ENCODE measurements at places on chromosomes 4 and X.

- DNase-seq = no peak
These were observed 114.5 kb downstream of the TSPAN7 start for GRCh38 chrX:38675856-38676255.

DNA sequence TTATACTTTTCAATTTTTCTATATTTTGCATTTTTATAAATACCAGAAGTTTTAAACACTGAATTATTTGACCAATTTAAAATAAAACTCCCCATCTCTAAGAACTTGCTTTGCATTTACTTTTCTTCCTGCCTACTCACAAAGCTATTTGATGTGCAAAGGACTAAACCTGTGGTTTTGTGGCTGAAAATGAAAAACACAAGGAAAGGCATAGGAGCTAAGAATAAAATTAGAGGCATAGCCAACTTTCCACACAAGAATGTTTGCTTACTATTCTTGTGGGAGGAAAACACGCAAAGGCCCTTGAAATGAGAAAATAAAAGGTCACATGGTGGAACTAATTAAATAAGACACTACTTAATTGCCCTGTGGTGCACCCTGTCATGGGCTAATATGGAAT lies 221.2 kb downstream of the KLHL13 start:
- no peak for DNase-seq

DNA sequence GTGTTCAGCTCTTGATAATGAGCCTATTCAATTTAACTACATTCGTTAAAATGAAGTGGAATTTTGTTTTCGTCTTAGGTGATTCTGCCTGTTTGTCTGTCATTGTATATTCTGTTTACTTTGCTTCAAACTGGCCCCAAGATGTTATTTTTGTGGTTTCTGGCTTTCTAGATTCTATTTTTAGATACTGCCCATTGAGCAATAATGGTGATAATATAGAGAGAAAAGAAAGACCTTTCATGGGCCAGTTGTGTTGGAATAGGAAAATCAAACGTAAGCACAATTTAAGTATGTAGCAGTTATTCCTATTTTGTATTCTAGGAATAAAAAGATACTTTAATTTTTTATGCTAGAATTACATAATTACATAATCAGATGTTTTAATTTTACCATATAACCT lies 4.0 kb downstream of the CDKN2AIP start:
- no peak for DNase-seq

DNA sequence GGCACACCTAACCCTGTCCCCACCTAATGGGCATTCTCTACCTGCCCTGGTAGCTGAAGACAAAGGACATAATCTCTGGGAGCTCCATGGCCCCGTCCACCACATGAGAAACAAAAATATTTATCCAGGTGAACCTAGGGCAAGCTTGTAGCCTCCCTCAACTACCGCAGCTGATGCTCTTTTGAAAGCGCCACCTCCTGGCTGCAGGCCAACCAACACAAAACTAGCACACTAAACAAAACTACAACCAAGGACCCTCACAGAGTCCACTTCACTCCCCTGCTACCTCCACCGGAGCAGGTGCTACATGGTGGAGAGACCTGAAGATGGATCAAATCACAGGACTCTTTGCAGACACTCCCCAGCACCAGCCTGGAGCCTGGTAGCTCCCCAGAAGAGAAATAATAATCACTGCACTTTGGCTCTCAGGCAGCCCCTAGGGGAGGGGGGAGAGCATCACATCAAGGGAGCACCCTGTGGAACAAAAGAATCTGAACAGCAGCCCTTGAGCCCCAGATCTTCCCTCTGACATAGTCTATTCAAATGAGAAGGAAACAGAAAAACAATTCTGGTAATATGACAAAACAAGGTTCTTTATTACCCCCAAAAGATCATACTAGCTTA lies 111.3 kb upstream of the ATP8A1 start:
- DNase-seq = no peak

DNA sequence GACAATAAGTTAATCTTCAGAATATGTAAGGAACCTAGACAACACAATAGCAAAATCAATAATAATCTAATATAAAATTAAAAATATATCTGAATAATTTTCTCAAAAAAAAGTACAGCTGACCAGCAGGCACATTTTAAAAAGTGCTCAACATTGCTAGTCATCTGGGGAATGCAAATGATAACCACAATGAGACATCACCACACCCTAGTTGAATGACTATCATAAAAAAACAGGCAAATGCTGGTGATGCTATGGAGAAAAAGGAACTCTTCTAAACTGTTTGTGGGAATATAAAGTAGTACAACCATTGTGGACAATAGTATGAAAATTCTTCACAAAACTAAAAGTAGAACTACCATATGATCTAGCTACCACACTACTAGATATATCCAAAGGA lies 956.9 kb upstream of the NDST4 start:
- no peak for DNase-seq

GRCh38 chr4:2437475-2438215 lies 18.9 kb downstream of the CFAP99 start:
- DNase-seq = no peak

- no peak for DNase-seq
These were observed 13.3 kb upstream of the UBA6 start for GRCh38 chr4:67714248-67714583.

- no peak for DNase-seq
These were observed 49.0 kb downstream of the PRDM5 start for GRCh38 chr4:120873554-120873953.

DNA sequence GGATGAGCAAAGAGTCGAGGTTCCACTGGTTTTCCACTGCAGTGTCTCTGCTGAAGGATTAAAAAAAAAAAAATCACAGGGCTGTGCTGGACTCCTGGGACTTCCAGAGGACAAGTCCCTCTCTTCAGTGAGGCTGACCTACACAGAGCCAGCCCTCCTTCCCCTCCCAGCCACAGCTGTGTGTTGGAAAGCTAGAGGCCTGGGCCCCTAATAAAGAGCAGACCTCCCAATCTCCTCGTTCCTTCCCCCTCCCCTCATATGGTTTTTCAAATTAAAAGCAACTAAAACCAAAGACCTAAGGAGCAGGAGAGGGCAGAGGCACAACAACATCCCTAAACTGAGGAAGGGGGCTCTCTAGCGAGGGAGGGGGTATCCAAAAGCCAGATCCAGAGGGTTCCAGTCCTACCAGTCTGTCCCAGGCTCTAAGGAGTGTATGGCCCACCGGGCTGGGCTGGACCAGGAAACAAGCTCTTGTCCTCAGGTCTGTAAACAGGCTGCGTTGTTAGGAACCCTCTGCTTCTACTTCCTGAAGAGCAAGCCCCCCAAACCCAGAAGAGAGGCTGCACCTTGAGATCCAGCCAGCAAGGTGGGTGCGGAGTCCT lies 4.0 kb upstream of the PDGFRA start:
- no peak for DNase-seq

DNA sequence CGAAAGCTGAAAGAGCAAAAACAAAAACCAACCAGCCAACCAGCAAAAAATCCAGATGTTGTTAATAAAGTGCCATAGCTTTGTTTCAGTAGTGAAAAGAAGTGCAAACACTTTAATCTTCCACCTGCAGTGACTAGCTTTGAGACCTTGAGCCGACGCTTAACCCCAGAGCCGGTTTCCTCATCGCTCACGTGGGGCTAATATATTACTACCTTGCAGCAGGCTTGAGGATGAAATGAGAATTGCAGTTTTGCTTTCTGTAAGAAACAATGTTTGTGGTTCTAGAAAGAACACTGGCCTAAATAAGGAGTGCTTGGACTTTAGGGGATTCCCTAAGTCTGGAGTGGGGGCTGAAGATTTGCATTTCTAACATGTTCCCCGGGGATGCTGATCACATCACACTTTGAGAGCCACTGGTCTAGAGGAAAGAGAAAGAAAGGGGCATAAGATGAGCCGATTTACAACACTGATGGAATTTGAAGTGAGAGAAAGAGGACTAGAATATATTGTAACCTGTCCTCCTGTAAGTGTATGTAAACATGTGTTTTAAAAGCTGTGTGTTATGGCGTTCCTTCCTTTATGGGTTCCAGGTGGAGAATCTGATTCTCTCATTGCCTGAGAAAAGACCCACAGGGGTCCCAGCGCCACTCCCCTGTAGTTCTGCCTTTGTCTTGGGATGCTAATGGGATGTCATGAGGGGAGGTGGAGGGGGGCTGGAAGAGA lies 1.4 kb downstream of the FGF2 start:
- no peak for DNase-seq

GRCh38 chr4:107252571-107252970 lies 216.5 kb upstream of the DKK2 start:
- DNase-seq = no peak

GRCh38 chr4:153729895-153730294 lies 29.9 kb downstream of the RNF175 start:
- DNase-seq = no peak

- no peak for DNase-seq
These were observed 177.9 kb downstream of the AFAP1 start for GRCh38 chr4:7761720-7762119.

GRCh38 chr4:68383115-68383514 lies 33.2 kb upstream of the YTHDC1 start:
- no peak for DNase-seq

- no peak for DNase-seq
These were observed 40.6 kb downstream of the TMEM164 start for GRCh38 chrX:110043506-110043905.

- no peak for DNase-seq
These were observed 722 bp upstream of the NBDY start for GRCh38 chrX:56728321-56728720.

DNA sequence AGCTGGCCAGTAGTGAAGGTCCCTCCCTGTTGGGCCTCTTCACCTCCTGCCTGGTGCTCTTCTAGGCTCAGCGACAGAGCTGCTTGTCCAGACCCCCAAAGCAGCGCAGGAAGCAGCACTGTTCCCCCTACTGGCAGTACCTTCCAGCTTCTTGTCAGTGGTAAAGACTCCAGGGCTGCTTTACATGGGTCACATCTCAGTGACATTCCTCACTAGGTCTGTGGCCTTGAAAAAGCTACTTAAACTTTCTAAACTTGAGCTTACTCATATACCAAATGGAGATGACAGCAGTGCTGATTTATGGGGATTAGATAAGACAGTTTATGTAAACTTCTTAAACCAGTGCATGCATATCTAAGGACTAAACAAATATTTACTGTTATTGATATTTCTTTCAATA lies 117.3 kb downstream of the FAT4 start:
- no peak for DNase-seq

GRCh38 chr4:95410387-95410977 lies 138.3 kb downstream of the UNC5C start:
- DNase-seq = no peak

DNA sequence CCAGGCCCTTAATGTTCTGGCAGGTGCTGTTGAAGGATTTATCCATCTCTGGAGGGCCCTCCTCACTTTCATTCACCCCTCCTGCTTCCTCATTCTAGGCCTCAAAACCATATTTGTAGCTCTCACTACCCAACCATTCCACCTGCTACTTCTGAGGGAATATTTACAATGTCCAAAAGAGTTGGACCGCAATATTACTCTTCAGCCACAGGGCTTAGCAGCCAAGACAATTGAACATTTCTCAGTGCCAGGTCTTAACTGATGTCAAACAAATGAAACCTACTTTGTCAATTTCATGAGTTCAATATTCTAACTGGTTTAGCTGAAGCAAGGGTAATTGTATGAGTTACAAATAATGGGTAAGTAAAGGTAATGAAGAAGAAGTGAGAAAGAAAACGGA lies 113.2 kb downstream of the ENOX2 start:
- no peak for DNase-seq

GRCh38 chrX:53312946-53313727 lies 31.8 kb upstream of the IQSEC2 start:
- DNase-seq = no peak

DNA sequence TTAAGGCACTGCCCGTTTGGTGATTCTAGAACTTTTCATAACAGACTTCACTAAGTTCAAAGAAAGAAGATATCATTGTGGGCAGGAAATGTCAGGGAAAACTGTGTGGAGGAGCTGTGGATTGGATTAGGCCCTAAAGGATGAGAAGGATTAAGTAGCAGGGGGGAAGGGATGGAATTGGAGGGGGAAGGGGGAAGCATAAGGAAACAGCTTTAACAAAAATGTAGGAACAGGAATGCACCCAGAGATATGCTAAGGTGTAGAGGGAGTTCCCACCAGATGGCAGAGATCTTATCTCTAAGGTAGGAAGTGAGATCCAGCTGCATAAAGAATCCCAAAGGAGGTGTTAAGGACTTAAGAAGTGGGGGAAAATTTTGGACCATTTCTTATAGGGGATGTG lies 114.5 kb downstream of the LARP7 start:
- DNase-seq = no peak

DNA sequence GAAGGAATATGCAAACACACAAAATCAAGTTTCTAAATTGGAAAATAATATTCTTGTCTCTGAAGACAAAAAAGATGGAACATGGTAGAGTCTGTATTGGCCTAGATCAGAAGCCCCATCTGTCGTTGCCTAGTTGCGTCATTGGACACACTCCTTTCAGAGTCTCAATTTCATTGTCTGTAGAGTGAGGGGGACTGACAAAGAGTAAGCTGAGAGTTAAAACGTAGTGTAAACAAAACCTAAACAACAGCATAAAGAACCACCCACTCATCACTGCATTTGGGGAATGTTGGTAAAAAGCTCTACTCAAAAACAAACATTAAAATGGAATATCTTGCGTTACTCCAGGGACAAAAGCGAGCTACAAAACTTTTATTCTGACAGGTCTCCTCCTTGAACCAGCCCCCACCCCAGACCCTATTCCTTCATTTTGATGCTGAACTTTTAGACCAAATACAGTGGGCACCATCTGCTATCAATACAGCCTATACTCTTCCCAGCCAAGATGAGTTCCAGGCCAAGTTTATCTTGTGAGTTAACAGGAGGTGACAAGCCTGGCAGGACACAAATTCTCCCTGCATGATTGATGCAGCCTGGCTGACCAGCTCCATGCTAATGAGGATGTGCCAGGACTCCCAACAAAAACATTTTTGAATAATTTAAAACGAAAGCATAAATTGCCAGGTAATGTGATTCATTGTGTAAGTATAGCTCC lies 125.2 kb downstream of the COL25A1 start:
- DNase-seq = no peak

- no peak for DNase-seq
These were observed 2.4 kb downstream of the ANKRD50 start for GRCh38 chr4:124710015-124710741.

- DNase-seq = no peak
These were observed 23.7 kb upstream of the CPLX1 start for GRCh38 chr4:849478-850175.

DNA sequence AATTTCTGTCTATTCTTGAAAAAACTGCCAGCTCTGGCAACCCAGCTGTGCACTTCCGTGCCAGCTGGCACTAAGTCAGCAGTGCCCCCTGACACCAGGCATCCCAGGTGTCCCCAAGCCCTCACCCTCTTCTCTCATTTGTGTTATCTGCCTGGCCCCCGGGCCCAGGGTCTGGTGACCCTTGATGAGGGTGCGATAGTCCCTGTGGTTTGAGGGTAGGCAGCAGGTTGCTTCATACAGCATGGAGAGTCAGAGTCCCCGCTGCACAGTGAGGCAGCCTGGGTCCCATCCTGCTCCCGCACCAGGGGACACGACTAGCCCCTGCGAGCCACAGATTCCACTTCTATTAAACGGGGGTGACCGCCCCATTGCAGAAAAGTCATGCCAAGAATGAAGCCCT lies 1.9 kb downstream of the MAN2B2 start:
- no peak for DNase-seq

- DNase-seq = no peak
These were observed 156.8 kb upstream of the RASGEF1B start for GRCh38 chr4:81628489-81628888.

All from cortex of kidney (tissue), 1 donor.